GM12865 (cell line): ENCODE measurements at places on chromosomes 16 and 17.

DNA sequence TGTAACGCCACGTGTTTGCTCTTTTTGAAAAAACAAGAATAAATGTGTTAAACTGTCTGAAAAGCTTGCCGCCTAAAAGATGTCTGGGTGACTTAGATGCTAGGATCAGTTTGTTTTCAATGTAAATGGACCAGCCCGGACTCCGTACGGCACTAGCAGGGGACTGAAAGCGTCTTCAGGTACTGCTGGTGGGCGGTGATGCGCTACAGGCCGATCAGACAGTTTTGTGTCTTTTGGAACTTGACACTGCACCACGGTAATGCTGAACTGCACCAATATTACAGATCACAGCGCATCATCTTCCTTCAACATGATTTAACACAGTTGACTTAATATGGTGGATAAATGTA is 727 bp upstream of the MBTPS1 start:
- peak; percentile 70 for DNase-seq

- no peak for DNase-seq
These were observed 100.0 kb downstream of the WWOX start for GRCh38 chr16:78199325-78200022.

DNA sequence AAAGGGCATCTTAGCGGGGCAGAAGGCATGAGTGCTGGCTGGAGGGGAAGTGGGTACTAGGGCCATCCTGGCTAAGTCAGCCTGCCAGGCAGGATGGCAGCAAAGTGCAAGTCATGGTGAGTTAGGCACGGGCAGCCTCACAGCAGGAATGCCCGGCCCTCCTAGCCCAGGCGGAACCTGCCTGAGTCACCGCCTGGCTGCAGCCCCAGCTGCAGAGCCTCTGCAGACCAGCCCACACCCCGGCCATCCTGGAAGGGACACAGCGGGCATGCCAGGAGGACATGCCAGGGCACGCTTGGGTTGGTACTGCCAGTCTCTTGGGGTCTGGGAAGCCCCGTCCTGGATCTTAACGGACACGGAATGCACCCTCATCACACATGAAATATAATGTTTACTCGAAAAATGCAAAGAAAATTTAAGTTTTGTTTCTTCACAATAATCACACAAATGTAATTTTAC is 5.0 kb upstream of the ALDH3A1 start:
- DNase-seq = no peak

- DNase-seq = peak; percentile 75
These were observed 4.8 kb downstream of the IL4R start for GRCh38 chr16:27318392-27319256.

GRCh38 chr17:79011451-79012147 is 2.0 kb upstream of the CANT1 start:
- no peak for DNase-seq
